ENCODE measurements at places on chromosomes 6 and 20. TPM values are rescaled to one million over a fixed set of nuclear protein-coding genes. Genes with fewer than 3 reads are reported as not detected.

SNAI1 gene
- total RNA-seq = 1.0 TPM

DNA sequence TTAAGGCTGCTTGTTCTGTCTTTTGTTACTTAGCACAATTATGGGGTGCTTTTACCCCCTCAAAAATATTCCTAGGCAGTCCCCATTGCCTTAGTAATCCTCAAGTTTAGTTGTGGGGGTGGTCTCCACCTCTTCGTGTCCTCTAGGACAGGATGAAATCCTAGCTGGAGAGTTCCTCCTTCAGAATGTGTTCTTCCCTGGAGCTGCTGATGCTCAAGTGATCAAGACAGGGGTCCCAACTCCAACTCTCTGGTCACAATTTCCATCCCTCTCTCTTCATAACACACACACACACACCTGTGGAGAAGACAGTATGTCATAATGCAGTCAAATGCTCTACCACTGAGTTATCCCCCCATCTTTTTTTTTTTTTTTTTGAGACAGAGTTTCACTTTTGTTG lies 280.7 kb downstream of the UST start:
- DNase-seq = no peak

DNA sequence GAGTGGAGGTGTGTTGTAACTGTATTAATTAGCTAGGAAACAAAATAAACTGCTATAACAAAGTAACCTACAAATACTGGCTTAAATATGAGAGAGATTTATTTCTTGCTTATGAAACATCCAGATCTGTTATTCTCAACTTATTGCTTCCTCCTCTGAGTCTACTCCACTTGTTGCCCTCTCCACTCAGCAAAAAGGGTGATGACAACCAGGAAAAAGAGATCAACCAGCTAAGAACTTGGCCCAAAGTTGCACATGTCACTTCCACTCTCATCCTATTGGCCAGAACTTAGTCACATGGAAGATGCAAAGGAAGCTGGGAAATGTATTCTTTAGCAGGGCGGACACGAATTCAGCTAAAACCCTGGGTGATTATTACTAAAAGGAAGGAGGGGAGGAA lies 5.2 kb upstream of the TP53RK start:
- no peak for DNase-seq

CST7 gene
- not detected for total RNA-seq

ARFGEF3 gene
- 3.0 TPM for total RNA-seq

C6orf15 gene
- not detected for total RNA-seq

Measured in uterus (tissue), 4 donors.